ENCODE measurements at places on chromosomes 7 and 10.

DNA sequence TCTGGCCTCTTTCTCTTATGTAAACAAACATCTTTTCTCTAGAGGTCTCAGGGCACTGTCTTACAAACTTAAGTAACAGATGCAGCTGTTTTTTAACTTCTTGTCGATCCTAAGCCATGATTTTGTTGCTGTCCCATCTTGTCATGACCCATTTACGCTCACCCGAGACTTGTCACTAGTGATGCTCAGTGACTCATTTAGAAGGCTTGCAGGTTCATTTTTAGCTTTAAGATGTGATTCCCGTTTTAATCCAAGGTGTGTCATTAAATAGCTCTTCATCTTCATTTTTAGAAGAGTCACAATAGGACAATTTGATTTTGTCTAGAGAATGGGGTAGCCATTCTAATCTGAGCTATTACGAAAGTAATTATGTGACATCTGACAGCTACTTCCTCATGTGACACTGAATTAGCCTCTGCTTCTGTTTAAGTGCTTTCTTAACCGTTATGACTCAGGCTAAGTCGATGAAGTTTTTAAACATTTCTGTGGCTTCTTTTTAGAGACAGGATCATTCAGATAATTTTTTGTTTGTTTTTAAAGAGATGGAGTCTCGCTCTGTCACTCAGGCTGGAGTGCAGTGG is 42.7 kb downstream of the SPDYE5 start:
- no peak for DNase-seq

DNA sequence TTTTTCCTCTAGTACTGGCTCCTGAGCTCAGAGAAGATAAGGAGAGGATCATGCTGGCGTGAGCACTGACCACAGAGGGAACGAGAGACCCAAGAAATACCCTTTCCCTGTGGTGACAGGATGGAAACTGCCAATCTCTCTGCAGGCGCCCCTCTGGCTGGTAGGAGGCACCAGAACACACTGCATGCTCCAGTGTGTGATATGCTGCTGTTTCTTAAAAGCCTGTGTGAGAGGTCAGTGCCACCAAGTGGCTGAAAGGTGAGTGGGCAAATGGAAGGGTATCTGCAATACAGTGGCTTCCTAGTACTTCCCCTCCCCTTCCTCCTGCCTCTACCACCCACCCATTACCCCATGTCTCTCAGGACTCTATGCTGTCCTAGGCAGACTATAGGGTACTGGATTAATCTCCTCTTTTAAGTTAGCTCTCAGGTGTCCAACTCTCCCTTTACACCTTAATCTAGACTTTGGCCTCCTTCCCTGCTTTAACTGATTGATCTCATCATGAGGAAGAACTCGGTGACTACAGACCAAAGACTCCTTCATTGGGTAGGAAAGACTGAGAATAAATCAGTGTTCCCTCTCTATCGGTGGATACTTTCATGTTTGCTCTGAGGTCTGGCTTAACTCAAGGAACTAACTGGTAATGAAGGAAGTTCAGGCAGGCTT is 283.6 kb downstream of the ADRA2A start:
- DNase-seq = no peak

DNA sequence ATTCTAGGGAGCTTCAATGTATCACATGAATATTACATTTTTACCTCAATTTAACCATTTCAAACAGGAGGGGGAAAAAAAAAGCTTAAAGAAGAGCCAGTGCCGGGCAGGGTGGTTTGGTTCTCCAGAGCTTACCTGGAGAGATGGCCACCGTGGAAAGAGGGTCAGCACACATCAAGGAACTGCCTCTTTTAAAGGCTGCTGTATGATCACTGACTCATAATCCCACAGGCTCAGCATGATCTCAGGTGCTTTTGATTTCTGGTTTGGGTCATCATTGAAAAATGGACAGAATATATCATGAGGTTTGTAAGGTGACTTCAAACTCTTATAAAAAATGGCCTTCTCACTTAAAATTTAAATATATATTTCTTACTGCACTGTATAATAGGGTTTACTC is 67.5 kb upstream of the MDFIC start:
- no peak for DNase-seq

DNA sequence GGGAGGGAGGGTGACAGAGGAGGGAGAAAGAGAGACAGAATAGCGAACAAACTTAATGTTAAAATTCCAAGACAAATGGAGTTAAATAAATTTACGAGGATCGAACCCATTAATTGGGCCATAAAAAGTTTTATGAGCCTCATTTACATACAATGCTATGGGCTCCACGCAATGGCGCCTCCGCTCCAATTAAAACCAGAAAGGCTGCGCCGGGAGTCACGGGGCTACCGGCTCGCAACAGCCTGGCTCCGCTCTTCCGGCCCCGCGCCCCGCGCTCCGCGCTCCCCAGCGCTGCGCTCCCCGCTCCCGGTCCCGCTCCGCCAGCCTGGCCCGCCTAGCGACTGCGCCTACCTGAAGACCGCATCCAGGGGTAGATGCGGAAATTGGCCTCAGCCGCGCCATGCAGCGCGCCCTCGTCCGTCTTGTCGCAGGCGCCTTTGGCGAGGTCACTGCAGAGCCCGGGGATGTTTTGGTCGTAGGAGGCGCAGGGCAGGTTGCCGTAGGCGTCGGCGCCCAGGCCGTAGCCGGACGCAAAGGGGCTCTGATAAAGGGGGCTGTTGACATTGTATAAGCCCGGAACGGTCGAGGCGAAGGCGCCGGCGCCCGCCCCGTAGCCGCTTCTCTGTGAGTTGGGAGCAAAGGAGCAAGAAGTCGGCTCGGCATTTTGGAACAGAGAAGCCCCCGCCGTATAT is 513 bp downstream of the HOXA7 start:
- no peak for DNase-seq

DNA sequence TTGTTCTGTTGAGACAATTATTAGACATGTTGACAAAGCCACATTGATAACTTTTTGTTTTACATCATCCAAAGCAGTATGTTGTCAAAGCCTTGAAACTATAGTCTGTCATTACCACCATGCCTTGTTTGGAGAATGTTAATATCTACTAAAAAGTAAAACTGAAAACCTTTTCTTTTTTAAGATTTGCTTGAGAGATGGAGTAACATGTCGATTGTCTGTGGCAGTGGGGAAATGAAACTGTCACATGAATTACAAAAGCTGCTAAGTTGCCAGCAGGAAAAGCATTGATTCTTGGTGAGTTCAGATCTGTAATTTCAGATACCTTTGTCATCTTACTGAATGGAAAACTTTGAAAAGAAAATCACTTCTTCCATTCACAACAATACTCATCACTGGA is 69.1 kb downstream of the TFPI2 start:
- no peak for DNase-seq

- DNase-seq = no peak
Measured at GRCh38 chr10:69958556-69958902, 94.1 kb upstream of the MACROH2A2 start.

DNA sequence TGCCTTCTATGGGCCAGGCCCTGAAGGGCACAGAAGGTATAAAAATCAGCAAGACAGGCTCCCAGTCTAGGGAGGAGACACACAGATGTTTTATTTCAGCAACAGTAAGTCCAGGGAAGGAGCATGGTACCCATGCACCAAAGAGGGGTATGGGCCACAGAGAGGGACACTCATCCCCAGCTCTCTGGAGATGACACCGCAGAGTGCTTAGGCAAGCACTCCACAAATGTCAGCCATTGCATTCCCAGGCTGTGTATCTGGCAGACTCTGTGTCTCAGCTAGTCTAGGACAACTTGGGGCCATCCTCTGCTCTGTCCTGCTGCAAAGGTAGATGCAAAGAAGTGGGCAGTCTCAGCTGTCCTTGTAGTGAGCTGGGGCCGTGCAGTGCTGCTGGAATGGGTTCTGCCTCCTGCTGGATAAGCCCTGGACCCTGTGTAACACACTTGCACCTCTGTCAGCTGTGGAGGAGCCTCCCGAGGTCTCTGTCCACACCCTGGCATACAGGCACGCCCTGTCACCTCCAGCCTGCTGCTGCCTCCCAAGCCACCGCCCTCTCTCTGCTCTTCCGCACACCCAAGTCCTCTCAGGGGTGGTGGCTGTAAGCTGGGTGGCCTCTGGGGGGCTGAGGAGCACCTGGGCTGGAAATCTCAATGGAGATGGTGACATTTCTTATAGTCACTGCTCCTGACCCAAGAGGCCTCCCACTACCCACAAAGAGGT is 57.6 kb downstream of the VOPP1 start:
- DNase-seq = no peak

GRCh38 chr10:5446390-5446926 is 34.1 kb downstream of the NET1 start:
- DNase-seq = peak; percentile 71

Data from stimulated activated CD8-positive, alpha-beta memory T cell treated with anti-CD3 and anti-CD28 coated beads, Interleukin-2, amount 100 ng/mL, for 48 hours (primary cell).